ENCODE measurements at places on chromosomes 11 and 22.

DNA sequence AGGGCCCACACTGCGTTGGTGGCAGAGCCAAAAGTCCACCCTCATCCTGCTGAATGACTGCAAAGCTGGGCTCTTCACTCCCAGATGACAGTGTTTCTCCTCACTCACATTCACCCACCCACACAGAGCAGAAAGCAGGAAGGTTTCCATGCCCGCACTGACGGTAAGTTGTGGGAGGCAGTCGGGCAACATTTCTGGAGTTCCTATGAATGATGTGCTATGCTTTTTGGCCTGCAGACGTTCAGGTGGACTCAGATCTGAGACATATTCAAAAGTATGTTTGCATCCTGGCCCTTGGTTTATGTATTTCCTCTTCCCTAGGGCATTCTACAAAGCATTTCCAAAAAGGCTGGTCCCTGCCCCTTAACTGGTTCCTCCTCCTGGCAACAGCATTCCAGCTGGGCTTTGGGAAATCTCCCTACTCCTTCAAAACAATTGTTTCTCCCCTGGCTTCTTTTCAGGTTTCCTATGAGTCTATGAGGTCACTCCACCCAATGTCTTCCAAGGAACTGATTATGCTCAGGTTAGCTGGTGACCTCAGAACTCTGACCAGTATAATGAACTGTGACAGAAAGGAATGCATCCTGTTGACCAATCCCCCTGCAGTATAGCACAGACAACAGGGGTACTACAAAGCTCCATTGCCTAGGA lies 36.4 kb downstream of the PACSIN2 start:
- DNase-seq, result no peak

DNA sequence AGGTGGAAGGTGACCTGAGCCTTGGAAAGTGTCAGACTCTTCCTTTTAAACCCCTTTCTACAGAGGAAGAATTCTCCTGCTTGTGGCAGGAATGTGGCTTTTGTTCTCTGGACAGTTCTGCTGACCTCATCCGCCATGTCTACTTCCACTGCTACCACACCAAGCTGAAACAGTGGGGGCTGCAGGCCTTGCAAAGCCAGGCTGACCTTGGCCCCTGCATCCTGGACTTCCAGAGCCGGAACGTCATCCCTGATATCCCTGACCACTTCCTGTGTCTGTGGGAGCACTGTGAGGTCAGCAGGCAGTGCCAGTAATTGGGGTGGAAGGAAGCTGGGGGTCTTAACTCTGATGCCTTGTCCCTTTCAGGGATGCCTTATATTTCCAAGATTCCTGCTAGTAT lies 9.3 kb downstream of the HINFP start:
- no peak for DNase-seq

DNA sequence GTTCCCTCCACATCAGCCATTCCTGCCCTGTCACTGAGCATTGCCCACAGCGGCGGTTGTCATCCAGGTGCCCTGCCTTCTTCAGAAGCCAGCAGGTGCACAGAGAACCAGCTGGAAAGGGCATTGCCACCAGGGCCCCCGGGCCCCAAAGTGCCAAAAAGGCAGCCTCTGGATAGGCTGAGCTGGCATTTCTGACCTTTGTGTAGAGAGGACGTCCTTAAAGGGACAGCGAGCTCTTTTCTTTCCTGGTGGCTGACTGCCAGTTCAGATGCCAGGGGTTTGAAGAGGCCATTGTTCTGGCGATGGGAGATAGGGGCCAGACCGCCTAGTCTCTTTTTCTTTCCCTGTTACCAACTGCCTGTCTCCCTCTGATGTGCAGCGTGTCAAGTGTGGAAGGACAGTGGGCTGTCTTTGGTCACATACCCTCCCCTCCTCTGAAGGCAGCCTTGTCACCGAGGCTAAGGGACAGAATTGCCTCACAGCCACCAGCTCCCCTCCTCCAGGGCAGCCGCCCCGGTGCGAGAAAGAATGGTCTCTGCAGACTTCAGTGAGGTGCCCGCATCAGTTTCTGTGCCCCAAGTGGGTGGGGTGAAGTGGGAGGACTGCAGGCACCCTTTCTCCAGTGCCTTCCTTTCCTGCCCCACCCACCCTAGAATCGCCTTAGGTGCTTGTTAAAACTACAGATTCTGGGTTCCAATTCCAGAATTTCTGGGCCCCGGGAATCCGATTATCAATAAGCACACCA lies 109.6 kb downstream of the SCN3B start:
- no peak for DNase-seq

DNA sequence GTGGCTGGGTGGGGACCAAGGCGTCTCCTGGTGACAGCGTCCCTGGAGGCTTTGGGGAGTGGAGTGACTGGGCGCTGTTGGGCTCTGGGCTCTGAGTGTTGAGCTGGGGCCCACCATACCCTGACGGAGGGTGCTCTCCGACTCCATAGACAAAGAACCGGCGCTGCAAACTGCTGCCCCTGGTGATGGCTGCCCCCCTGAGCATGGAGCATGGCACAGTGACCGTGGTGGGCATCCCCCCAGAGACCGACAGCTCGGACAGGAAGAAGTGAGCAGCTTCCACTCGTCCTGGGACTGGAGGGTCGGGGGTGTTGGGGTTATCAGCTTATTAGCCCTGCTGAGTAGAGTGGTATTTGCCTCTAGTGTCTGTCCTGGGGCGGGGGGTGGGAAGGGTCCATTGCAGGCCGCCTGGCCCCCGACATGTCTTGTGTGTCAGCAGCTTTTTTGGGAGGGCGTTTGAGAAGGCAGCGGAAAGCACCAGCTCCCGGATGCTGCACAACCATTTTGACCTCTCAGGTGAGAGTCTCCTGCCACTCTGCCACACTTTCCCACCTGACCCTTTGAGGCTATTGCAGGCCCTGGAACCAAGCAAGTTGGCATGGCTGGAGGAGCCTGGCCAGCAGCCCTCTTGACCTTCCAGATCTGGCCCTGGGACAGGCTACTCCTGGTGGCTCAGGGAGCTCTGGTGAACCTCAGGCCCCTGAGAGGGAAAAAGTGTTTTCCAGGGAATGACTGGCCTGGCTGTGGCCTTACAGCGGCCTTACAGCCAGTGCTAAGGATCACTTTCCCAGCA lies 7.6 kb downstream of the CLDN5 start:
- no peak for DNase-seq

DNA sequence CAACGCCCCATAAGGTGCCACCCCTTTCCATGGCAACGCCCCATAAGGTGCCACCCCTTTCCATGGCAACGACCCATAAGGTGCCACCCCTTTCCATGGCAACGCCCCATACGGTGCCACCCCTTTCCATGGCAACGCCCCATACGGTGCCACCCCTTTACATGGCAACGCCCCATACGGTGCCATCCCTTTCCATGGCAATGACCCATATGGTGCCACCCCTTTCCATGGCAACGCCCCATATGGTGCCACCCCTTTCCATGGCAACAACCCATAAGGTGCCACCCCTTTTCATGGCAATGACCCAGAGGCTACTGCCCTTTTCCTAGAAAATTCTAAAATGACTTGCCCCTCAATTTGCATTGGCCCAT lies 72.1 kb downstream of the BRD1 start:
- DNase-seq, result no peak

GRCh38 chr22:24413736-24414385 lies 13.5 kb upstream of the ADORA2A start:
- no peak for DNase-seq

- DNase-seq, result no peak
Measured at GRCh38 chr11:114027926-114028325, 31.6 kb upstream of the ZBTB16 start.

DNA sequence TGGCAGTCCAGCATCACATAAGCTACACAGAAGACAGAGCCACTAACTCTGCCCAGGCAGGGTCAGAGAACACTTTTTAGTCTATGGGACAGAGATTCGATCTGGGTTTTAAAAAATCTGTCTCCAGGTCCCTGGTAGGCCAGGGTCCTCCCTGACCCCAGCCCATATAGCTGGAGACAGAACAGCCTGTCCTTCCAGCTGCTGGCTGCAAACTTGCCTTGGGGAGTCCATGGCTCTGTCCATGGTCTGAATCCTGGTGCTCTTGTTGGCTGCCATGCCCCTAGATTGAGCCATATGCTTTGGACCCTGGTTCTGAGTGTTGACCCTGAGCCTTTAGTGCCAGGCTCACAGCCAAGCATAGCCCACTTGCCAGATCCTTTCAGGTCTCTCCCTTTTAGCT lies 13.3 kb upstream of the LIPT2 start:
- DNase-seq, result no peak

Data from GM04503 (cell line).